ENCODE measurements at places on chromosomes 6 and 20.
A peak's percentile ranks its signal among the peaks of the same experiment; 100 is the strongest.

- no peak for DNase-seq
These were observed 700.7 kb downstream of the EPM2A start for GRCh38 chr6:145034664-145035063.

- no peak for DNase-seq
These were observed 124.0 kb upstream of the CARMIL1 start for GRCh38 chr6:25155211-25155610.

DNA sequence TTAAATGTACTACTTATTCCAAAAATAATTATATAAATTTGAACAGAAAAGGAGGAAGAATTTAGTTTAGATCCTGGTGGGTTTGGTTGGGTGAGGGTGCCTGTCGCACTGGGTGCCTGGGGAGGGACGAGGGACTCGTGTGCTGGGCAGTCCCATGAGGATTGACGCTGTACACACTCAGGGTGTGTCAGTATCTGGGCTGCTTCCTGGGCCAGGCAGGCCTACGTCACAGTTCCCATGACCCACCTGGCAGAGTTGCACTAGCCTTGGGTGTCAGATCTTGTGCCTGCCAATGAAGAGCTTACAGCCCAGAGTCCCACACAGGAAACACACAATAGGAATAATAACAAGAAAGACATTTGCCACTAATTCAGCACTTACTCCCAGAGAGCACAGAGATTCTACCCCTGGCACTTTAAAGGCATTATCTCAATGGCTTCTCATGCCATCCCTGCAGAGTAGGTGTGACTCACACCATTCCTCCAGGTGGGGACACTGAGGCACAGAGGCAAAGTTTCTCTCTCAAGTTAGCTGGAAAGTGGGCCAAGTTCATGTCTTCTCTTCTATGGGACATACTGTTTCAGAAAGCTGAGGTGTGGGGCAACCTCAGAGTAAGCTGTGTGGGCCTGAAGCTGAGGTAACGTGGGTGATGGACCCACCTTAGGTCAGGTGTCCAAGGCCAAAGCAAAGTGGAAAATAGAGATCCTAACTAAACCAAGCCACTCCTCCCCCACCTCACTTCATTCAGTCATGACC is 1.3 kb upstream of the SDCBP2 start:
- peak; percentile 82 for DNase-seq

DNA sequence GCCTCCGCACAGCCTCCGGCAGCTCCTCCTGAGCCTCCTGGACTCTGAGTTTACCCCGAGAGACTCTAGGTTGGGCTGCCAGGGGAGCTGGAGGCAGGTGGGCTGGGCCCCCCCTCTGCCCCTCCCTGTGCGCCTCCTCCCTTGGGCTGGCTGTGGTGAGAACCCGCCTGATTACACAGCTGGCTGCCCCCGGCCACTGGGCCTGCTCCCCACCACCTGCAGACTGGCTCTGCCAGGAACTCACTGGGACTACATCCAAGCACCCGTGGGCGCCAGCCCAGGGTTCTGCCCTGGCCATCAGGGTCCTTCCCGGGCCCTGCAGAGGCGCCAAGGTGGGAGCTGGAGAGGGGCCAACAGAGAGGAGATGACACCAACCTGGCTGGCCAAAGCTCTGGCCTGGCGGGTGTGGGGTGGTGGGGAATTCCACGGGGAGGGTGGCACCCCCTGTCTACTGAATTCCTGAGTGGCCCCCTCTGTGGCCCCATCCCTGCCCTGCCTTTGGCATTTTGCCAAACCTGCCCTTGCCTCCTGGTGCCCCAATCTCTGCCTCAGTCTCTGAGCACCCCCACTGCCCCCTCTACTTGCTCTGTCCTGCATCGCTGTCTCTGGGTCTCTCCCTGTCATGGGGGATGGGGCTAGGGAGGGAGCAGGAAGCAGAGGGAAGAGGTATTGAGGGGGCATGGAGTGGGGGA is 21.9 kb upstream of the CDH22 start:
- DNase-seq, result no peak

DNA sequence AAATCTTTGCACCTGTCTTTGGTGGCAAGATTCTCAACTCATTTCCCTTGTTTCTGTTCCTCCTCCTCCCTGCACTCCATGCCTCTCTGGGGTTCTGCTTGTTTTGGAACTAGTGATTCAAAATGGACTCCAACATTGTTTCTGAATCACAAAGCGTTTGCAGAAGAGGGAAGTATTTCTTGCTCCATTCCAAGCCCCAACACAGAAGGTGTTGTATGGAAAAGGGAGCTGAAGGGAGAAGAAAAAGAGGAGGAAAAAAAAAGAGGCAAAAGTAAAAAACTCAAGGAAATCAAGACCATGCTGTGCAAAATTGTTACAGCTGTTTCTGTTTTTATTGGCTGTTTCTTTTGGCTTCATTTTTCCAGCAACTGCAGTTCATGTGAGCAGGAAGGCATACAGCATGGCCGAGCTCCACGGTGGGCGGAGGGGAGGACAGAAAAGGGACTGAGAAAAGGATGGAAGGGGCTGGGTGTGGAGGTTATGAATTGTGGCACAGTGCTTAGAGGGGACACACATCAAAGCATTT is 66.9 kb upstream of the PRL start:
- DNase-seq, result no peak

DNA sequence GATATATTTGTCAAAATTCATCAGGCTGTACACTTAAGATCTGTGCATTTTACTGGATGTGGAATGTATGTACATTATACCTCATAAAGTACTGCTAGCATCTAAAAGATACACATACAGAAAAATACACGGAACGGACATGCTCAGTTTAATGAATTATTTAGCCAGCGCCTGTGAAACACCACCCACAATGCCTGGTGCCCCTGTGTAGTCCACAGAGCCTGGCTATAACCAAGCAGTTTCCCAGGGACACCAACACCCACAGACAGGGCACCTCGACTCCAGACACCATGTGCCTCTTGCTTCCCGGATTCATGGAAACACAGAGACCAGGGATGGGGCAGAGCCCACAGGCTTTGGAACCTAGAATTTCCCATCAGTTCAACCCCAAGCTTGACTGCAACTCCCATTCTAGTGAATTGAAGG is 17.4 kb upstream of the ARMC12 start:
- no peak for DNase-seq

DNA sequence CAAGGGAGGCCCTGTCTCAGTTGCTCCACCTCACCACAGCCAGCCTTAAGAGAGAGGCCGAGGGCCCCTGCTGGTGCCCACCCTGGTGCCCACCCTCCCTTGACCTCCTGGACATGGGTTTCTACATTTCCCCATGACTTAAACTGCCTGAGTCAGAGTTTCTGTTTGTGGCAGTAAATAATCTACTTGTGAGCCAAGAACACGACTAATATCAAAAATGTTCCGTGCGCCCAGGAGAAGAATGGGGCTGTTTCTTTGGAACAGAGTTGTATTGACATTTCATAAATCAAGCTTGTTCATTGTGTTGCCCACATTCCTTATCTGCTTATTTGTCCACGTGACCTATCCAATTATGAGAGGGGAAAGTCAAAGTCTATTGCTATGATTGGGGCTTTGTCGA is 143.5 kb downstream of the ANKRD60 start:
- no peak for DNase-seq

- no peak for DNase-seq
These were observed 42.9 kb downstream of the RSPO4 start for GRCh38 chr20:958936-959815.

DNA sequence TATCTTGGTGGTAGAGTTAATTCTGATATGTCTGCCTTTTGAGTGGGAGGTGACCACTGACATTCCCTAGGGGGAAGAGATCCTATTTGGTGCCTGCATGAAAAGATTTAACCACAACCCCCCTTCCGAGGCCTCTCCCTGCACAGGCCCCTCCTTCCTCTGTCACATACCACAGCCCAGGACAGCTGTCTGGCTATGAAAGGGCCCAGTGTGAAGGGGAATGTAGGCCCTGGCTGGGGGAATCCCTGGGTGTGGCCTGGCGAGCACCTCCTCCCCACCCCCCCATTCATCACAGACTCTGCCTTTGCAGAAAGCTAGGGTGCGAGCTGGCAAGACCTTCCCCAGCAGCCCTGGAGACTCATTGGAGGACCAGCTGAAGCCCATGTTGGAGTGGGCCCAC is 27.4 kb upstream of the MAPRE1 start:
- DNase-seq, result peak; percentile 74

- no peak for DNase-seq
These were observed 11.7 kb downstream of the STX11 start for GRCh38 chr6:144161975-144162374.

GRCh38 chr6:111845441-111845871 is 27.8 kb downstream of the FYN start:
- no peak for DNase-seq

GRCh38 chr6:130624046-130624445 is 203.2 kb upstream of the SMLR1 start:
- DNase-seq, result no peak

GRCh38 chr6:90186637-90187371 is 109.8 kb downstream of the BACH2 start:
- peak; percentile 50 for DNase-seq

Measured in activated naive CD4-positive, alpha-beta T cell treated with anti-CD3 and anti-CD28 coated beads for 36 hours (primary cell).